Endothelial cell of umbilical vein (primary cell): ENCODE measurements at places on chromosomes 1 and 21.

DNA sequence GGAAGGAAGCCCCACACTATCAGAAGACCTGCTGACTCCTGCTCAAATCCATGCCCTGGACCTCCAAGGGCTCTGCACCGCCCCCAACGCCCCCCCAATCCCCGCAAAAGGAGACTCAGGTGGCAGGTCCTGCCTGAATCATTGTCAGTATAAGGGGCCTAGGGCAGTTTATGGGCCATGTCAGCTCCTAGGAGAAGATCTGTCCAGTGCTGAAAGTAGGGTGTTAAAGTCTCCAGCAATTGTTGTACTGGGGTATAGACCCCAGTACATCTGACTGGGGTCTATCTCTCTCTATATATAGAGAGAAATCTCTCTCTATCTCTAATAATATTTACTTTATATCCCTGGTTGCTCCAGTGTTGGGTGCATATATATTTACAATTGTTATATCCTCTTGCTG is 12.1 kb upstream of the OLIG2 start:
- H3K27ac ChIP-seq, result no peak overlapping the region
- H3K27me3 ChIP-seq, result peaks cover 37% of the 10 kb centered on the region
- no peak for DNase-seq
- no peaks in the 10 kb centered on the region for H3K4me1 ChIP-seq
- no peak overlapping the region for H3K4me3 ChIP-seq

DNA sequence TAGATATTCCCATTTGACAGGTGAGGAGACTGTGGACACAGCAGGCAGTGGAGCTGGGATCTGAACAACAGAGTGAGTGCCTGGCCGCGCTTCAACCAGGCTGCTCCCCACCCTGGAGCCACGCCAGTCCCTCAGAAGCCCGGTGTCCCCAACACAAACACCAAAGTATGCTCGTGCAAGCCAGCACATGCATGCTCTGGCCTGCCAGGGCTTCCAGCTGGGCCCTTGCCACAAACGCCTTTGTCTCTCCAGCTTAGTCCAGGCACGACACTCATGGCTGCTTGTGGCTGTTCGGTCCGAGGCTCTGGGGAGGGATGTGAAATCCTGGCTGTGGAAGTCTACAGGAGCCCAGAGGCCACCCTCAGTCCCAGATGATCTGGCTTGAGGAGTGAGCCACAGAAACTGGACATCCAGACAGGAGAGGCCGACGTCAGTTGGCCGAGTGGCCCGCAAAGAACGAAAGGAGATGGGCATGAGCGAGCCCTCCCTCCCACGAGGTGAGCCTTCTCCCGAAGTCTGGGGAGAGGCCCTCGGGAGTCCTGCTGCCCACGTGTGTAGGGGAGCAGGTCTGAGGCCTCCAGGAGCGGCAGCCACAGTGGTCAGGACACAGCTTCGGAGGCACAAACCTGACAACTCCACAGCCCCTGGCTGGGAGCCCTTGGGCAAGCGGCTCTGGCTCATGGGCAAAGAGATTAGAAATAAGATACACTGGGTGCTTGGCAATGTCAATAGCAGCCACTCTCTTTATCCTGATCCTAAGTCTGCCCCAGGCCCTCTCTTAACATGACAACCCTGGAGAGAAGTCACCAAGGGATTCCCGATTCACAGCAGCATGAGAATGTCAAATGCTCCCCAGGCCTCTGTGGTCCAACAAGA is 117.1 kb upstream of the IFFO2 start:
- DNase-seq, result no peak
- no peak overlapping the region for H3K4me3 ChIP-seq
- no peaks in the 10 kb centered on the region for H3K27me3 ChIP-seq
- no peaks in the 10 kb centered on the region for H3K4me1 ChIP-seq

DNA sequence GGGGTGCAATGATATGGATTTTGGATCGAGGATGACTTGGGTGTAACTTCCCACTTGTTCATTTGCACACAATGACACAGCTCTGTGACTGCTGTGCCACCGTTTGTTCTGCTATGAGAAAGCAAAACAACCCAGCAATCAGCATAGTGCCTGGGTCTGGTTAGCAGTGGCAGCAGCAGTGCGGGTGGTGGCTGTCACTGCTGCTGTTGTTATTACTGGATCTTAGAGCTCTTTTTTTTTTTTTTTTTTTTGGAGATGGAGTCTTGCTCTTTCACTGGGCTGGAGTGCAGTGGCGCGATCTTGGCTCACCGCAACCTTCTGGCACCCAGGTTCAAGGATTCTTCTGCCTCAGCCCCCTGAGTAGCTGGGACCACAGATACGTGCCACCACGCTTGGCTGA is 56.9 kb downstream of the TBCE start:
- no peak overlapping the region for H3K4me3 ChIP-seq
- DNase-seq, result no peak
- no peaks in the 10 kb centered on the region for H3K36me3 ChIP-seq
- no peaks in the 10 kb centered on the region for H3K4me1 ChIP-seq
- H3K27ac ChIP-seq, result no peak overlapping the region

DNA sequence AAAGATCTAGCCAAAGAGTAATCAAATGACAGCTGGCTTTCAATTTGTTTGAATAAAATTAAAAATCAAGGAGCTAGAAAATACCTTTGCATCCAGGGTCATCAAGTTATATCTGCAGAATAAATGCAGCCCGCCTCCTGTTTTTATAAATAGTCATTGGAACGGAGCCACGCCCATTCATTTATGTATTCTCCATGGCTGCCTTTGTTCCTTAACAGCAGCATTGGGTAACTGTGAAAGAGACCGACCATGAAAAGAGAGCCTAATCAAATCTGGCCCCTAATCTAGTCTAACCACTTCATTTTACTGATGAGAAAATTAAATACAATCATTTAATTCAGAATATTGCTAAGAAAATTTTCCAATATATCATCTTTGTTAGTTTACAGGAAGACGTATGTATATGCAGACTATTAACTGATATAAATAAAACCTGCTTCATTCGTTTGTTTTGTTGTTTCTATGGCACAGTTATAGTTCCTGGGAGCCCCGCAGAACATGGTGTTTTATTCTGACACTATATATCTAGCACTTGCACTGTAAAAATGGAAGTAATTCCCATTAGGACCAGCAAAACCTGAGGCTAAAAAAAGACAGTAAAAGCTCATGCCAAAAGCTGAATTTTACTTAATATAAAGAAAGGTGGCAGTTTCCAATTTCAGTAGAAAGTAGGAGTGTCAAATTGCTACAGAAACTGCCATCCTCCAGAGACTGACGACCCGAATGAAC is 111.8 kb upstream of the PALMD start:
- no peak overlapping the region for H3K27ac ChIP-seq
- no peak for DNase-seq
- no peaks in the 10 kb centered on the region for H3K27me3 ChIP-seq

- DNase-seq, result no peak
- H3K4me3 ChIP-seq, result no peak overlapping the region
- H3K4me1 ChIP-seq, result no peaks in the 10 kb centered on the region
- no peak overlapping the region for H3K27ac ChIP-seq
Observed at GRCh38 chr1:101379950-101380349, 143.1 kb downstream of the S1PR1 start.

GRCh38 chr1:182610606-182611194 is 6.5 kb upstream of the RGS16 start:
- no peak overlapping the region for H3K4me3 ChIP-seq
- peaks cover 41% of the 10 kb centered on the region for H3K27me3 ChIP-seq
- peaks cover 11% of the 10 kb centered on the region for H3K4me1 ChIP-seq
- no peak overlapping the region for H3K27ac ChIP-seq

DNA sequence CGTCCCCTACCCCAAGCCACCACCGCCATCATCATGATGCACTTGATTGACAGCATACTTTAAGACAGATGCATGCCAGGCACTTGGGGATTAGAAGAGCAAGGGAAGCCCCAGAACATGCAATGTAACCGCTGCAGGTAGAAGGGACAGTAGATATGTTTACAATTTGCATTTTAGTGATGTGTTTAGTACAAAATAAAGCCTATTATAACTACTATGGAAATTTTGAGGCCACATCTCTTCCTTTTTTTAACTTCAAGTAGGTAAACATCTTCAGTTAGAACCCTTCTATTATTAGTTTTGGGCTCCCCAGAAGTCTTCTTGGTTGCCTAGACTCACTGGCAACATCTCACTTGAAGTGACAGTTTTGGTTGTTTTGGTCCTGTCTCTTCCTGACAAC is 25.3 kb downstream of the CR1L start:
- no peak overlapping the region for H3K27ac ChIP-seq
- H3K27me3 ChIP-seq, result peaks cover 33% of the 10 kb centered on the region

DNA sequence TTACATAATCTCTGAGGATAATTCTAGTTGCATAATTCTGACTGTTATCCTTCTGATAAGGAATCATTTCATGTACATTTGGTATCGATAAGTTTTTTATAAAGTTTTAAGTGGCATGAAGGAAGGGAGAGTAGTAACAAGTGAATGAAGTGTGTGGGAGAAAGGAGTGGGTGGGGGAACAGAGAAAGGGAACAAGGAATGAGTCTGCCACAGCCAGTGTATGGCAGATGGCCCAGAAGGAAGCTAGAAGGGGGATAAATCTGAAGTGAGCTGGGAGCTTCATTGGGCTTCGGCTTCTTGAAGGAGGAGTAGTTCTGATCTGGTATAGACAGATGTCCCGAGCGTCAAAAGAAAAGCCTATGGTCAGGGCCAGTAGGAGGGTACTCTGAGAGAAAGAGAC is 18.6 kb downstream of the ZBTB40 start:
- no peaks in the 10 kb centered on the region for H3K27me3 ChIP-seq
- H3K4me1 ChIP-seq, result no peaks in the 10 kb centered on the region
- no peak overlapping the region for H3K4me3 ChIP-seq
- H3K27ac ChIP-seq, result no peak overlapping the region

DNA sequence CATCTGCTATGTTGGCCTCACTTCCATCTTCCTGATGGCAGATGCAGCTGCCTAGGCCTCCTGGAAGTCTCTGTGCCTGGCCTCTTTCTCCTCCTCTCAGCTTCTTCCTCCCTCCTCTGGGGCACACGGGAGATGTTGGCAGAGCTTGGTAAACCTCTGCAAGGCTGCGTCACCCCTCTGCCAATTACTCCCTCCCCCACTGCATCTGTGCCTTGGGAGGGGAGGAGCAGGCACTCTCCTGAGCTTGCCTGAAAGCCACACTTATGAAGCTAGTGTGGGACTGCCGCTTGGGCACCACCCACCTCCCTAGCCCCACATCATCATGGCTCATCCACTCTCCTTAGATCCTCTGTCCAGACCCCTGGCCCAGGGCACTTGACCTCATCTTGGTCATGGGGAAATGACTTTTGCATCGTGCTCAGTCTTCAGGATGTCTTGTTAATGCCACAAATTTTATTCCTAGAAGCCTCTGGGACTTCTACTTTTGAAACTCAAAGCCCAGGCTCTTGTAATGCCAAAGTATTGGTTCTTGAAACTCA is 7.3 kb upstream of the TMEM51 start:
- no peaks in the 10 kb centered on the region for H3K36me3 ChIP-seq
- no peak overlapping the region for H3K4me3 ChIP-seq
- H3K4me1 ChIP-seq, result no peaks in the 10 kb centered on the region
- DNase-seq, result no peak

DNA sequence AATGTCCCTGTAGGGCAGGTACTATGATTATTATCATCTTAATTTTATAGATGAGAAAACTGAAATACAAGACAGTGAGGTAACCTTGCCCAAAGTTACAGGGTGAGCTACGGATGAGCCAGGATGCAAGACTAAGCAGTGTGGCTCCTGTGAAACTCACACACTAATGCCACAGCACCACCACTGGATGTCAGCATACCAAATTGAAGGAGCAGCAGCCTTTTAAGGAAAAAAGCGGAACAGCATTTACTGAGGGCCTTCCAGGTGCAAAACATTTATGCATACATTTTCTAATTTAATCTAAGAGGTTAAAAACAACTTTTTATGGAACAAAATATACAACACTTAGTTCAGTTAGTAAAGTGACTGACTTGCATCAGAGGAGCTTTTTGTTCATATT is 41.7 kb downstream of the SEC16B start:
- H3K4me3 ChIP-seq, result no peak overlapping the region
- peak; percentile 22 for DNase-seq
- H3K4me1 ChIP-seq, result peaks cover 38% of the 10 kb centered on the region
- H3K36me3 ChIP-seq, result no peaks in the 10 kb centered on the region

DNA sequence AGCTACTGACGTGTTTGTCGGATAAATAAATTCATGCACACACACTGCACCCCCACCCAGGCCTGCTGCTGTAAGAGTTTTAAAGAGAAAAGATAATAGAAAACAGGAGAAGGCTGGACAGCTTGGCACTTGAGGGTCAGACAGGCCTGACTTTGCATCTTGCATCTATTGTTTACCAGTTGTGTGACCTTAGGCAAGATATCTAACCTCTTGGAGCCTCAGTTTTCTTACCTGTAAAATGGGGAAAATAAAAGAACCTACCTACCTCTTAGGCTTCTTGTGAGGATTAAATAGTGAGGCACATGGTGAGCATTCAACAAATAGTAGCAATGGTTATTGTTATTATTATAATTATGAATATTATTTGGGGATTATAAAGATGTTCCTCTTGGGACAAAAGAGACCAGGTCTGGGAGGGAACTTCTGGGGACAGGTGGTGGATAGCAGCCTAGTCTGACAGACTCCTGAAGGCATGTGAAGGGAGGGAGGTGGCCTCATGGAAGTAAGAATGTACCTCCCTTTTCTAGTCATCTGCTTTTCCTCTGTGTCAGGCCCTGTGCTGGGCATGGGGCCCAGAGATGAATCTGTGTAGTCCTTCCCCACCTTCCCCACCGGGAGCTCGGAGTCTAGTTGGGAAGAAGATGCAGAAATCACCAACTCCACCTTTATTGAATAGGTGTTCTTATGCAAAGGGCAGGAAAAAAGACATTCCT is 18.3 kb upstream of the EPB41 start:
- peaks cover 10% of the 10 kb centered on the region for H3K4me1 ChIP-seq
- no peak overlapping the region for H3K4me3 ChIP-seq
- H3K36me3 ChIP-seq, result no peaks in the 10 kb centered on the region
- H3K27ac ChIP-seq, result no peak overlapping the region
